ENCODE measurements at places on chromosomes 2 and 18. TPM values are rescaled to one million over a fixed set of nuclear protein-coding genes. Genes with fewer than 3 reads are reported as not detected.

GRCh38 chr18:7568426-7568825 lies 1.3 kb downstream of the PTPRM start:
- no peak for DNase-seq

DNA sequence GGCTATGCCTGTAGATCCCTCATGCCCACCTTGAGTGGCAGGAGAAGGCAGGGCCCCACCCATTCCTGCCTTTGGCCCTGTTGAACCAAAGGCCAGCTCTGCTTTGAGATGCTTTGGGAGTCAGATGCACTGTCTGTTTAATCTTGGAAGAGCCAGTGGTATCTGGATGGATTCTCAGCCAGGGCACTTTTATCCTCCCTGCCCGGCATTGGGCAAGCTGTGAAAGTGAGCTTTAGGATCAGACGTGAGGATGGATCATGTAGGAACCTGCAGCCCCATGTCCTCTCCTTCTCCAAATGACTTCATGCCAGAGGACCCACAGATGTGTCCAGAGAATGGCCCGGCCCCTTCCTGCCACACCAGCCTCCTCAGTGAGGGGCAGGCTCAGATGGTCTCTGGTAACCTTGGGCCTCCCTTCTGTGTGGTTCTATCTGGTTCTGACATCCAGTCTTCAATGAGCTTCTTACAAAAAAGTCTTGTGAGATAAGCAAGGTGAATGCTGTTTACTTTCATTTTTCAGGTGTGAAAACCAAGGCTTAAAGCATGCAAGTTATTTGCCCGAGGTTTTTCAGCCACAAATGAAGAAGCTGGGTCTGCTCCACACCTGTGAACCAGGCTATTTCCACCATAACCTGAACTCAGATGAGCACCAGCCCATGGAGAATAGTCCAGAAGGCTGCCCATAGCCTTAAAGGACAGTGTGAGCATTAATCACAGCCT lies 123.8 kb downstream of the KCTD1 start:
- DNase-seq: no peak

- no peak for DNase-seq
Measured at GRCh38 chr2:216583606-216584005, 49.6 kb upstream of the IGFBP2 start.

- DNase-seq: no peak
Measured at GRCh38 chr18:45920367-45920766, 46.8 kb downstream of the EPG5 start.

- no peak for DNase-seq
Measured at GRCh38 chr2:196086517-196087368, 18.1 kb upstream of the DNAH7 start.

GRCh38 chr2:25421289-25421688 lies 79.6 kb upstream of the DNMT3A start:
- DNase-seq: no peak

- DNase-seq: no peak
Measured at GRCh38 chr2:28616396-28616999, 120.6 kb downstream of the PLB1 start.

DNA sequence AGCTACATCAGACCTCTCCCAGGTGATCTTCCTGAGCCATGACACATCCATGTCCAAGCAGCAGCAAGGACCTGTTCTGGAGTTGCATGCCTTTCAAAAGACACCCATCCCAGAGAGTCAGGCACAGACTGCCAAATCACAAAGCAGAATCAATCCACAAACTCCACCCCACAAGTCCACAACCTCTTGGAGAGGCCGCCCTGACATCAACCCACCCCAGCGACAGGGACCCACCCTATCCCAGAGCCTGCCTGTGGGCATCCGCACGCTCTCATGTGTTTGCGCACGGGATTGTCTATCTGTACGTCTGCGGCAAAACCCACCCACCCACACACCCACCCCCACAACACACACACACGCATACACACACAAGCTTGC lies 11.9 kb downstream of the SMAD7 start:
- DNase-seq: peak; percentile 88

DNA sequence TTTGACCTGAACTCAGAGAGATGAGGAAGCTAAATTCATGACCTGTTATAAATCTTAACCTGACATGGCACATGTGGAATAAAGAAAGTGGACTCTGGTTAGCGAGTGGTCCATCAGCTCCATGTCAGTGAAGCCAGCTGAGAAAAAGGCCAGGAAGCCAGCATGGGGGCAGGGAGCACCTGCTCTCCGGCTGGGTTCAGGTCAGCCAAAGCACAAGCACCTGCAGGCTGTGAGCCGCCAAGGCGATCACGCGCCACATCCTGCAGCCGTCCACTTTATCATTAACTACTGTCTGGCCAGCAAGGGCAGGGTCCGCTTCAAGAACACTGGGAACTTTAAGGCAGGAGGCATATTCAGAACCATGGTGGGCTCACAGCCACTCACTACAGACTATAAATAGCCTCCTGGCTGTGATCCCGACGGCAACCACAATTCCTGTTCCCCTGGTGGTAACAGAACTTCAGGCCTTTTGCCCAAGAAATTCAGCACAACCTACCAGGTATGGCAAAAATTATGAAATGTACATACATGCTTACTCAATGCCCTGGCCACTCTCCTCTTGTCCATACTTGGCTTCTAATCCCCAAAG lies 35.5 kb downstream of the ACVR1 start:
- DNase-seq: no peak

DNA sequence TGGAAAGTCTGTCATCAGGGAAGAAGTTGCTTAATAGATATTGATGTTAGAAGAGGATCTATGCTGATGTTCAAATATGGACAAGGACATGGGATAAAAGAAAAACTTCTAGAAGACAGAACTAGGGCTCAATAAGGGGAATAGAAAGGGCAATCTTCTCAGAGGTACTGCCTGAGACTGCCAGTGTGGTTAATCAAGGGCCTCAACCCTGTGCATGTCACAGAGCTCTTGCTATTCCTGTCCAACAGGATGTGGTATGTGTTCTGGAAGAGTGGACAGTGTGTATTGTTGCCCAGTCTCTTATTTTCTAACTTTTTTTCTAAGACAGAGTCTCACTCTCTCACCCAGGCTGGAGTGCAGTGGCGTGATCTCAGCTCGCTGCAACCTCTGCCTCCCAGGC lies 27.8 kb upstream of the RNF125 start:
- no peak for DNase-seq

The DSG1 gene
- total RNA-seq: not detected

The SLC35F5 gene
- 239 TPM for total RNA-seq

The INHA gene
- total RNA-seq: 0.29 TPM

The GPR39 gene
- total RNA-seq: 3.6 TPM

The DSG2 gene
- total RNA-seq: 21.2 TPM

The BCL2 gene
- total RNA-seq: 11.9 TPM
